Stimulated activated CD4-positive, alpha-beta T cell treated with anti-CD3 and anti-CD28 coated beads, Interleukin-1b, Interleukin-23, amount 100 ng/mL, for 1 hour (primary cell): ENCODE measurements at places on chromosomes 13 and 19.

DNA sequence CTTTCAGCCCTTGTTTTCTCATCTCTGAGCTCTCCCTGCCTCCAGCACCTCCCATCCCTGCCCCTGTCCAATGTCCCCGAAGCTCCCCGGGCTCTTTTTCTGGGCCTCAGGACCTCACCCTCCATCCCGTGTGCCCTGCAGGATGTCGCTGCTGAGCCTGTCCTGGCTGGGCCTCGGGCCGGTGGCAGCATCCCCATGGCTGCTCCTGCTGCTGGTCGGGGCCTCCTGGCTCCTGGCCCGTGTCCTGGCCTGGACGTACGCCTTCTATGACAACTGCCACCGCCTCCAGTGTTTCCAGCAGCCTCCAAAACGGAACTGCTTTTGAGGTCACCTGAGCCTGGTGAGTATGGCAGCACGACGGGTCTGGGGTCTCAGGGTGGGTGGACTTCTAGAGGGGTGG, 51.1 kb upstream of the CYP4F8 start:
- no peak for DNase-seq

DNA sequence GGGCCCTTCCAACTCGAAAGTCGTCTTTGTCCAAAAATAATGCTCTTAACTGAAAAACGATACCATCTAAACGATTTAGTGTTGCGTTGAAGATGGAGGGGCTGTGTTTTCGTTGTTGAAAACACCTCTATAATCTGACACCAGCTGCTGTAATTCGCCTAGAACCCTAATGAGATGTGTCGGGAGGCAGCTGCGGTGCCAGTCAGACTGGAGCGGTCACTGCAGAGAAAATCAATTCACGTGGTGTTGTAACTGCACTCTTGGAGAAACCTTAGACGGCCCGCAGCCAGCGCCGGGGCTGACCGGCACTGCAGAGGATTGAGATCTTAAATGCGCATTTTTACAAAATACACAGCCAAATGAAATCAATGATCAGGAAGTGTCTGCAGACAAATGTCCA, 339.1 kb downstream of the ZNF536 start:
- DNase-seq = no peak

DNA sequence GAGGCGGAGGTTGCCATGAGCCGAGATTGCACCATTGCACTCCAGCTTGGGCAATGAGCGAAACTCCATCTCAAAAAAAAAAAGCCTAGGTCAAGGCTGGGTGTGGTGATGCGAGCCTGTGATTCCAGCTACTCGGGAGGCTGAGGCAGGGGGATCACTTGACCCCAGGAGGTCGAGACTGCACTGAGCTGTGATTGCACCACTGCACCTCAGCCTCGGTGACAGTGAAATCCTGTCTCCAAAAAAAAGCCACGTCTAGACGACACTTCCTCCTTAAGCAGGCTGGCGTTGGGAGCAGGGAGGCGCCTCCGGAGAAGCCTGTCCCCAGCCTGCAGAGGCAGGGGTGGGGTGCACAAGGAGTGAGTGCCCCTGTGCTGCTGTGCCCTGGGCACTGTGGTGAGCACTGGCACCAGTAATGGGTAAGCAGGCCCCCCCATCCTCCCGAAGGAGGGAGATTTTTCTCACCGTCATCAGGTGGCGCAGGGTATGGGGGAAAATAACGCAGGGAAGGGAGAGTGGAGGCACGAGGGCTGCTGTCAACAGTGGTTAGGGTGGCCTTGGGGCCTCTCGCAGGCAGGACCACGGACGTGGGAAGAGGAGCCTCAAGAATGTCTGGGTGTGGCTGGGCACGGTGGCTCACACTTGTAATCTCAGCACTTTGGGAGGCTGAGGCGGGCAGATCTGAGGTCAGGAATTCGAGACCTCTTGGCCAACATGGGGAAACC, 706 bp downstream of the P2RY11 start:
- DNase-seq = no peak

DNA sequence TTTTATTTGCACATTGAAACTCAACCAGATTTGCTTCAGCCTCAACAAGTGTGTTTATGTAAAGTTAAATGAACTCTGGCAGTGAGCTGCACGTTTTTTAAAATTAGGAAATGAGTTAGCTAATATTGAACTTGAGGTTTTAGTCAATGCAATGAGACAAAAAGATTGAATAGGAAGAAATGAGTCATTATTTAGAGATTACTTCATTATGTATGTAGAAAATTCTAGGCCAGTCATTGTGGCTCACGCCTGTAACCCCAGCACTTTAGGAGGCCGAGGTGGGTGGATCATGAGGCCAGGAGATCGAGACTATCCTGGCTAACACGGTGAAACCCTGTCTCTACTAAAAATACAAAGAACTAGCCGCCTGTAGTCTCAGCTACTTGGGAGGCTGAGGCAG, 22.8 kb upstream of the CD70 start:
- no peak for DNase-seq

- DNase-seq = no peak
Observed at GRCh38 chr13:79654520-79654919, 173.6 kb downstream of the NDFIP2 start.

GRCh38 chr13:32837307-32837972, 178.8 kb upstream of the KL start:
- no peak for DNase-seq

GRCh38 chr13:63636316-63636993, 2220.8 kb upstream of the PCDH20 start:
- DNase-seq = no peak
